ENCODE measurements at places on chromosomes 12 and 14.

GRCh38 chr12:24909667-24910066, 39.2 kb downstream of the BCAT1 start:
- no peak overlapping the region for H3K4me3 ChIP-seq
- DNase-seq = no peak
- 0 out of 2 replicates have a peak overlapping the region, but pooled peaks have one; percentile 5 for H3K27ac ChIP-seq
- no peaks in the 10 kb centered on the region for H3K4me1 ChIP-seq
- H3K27me3 ChIP-seq = no peaks in the 10 kb centered on the region
- peaks cover 7% of the 10 kb centered on the region for H3K36me3 ChIP-seq

DNA sequence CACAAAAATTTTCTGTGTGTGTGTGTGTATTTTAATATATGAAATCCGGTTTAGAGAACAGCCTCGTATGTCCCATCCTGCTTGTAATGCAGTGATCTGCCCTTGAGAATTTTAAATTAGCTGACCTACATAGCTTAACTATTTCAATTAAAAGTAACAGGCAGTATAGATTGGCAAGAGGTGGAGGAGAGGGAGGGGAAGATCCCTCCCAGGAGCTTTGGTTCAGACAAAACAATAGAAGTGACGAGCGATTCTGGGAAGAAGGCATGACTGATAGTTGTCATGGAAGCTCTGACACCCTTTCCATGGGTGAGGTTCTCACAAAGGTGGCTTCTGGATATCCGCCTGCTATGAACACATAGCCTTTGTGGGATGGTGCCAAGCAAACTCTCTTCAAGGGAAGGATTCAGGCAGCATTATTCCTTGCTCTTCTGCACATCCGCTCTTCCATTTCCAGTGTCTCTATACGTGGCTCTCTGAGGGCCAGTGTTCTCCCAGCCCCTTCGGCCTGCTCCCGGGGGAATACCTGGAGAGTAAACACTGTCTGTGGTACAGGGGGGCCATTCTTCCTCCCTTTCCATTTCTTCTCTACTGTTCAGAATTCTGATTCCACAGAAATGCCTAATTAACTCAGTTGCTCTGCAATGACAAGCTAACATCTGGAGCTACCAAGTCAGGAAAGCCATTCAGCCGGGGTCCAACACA, 182.0 kb downstream of the CACNA1C start:
- H3K27me3 ChIP-seq = no peaks in the 10 kb centered on the region
- DNase-seq = no peak
- no peak overlapping the region for H3K27ac ChIP-seq
- H3K36me3 ChIP-seq = no peaks in the 10 kb centered on the region
- no peak overlapping the region for H3K4me3 ChIP-seq
- H3K4me1 ChIP-seq = no peaks in the 10 kb centered on the region

DNA sequence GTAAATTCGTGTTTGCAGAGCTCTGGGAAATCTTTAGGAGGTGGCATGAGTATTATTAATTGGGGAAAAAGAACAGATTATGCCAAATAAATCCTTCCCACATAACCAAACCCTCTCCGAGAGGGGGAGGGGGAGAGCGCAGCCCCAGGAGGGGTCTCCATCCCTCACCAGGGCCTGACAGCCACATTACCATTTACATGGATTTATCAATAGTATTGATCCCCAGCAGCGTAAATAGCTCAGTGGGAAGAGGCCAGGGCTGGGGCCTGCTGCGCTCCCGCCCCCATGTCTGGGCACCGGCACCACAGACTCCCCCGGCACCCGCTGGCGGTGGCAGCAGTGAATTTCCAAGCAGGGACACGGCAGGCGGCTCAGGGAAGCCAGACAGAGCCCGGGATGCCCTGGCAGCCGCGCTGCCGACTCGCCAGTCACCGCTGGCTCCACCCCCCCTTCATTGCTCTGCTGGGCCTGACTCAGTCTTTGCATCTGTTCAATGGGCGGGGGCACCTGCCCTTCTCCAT, 2.4 kb downstream of the NCOR2 start:
- no peaks in the 10 kb centered on the region for H3K27me3 ChIP-seq
- H3K36me3 ChIP-seq = no peaks in the 10 kb centered on the region
- H3K4me3 ChIP-seq = peak overlapping the region; percentile 96
- H3K4me1 ChIP-seq = peaks cover 32% of the 10 kb centered on the region
- H3K27ac ChIP-seq = no peak overlapping the region
- no peak for DNase-seq

- no peaks in the 10 kb centered on the region for H3K36me3 ChIP-seq
- H3K27ac ChIP-seq = no peak overlapping the region
- no peak for DNase-seq
- H3K4me3 ChIP-seq = no peak overlapping the region
- H3K4me1 ChIP-seq = 0 out of 2 replicates have a peak, but pooled peaks cover 5% of the 10 kb centered on the region
Measured at GRCh38 chr12:27274706-27275105, 30.6 kb downstream of the STK38L start.

DNA sequence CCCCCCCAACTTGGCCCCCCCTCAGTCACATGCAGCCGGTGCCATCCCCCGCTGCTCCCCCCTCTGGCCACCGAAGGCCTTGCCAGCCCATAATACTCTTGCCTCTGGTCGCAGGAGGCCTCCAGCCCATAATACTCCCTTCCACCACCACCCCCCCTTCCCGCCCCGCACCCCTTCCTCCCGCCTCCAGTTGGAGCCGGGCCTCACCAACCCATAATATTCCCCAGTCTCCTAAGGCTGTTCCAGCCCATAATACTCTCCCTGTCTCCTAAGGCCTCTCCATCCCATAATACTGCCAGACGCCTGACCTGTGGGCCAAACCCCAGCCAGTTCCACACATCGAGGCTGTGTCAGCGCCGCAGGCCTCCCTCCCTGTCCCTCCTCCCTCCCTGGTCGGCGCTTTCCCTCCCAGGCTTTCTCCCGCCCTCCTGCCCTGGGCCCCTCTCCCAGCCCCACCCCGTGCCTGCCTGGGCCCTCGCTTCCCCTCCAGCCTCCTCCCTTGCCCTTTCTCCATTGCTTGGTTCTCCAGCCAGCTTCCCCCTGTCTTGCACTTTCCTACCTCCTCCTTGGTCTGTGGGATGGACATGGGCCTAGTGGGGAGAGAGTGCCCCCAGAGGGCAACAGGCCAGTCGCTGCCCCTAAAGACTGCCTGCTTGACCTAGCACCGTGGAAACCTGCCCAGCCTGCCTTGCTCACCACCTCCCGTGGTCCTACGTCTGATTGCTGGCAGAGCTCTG, 6.8 kb upstream of the CHD4 start:
- H3K4me3 ChIP-seq = no peak overlapping the region
- H3K36me3 ChIP-seq = no peaks in the 10 kb centered on the region
- peak; percentile 95 for DNase-seq
- H3K4me1 ChIP-seq = peaks cover 35% of the 10 kb centered on the region
- H3K27me3 ChIP-seq = no peaks in the 10 kb centered on the region
- H3K27ac ChIP-seq = peak overlapping the region; percentile 77

- H3K27me3 ChIP-seq = peaks cover 11% of the 10 kb centered on the region
- no peak overlapping the region for H3K27ac ChIP-seq
- no peaks in the 10 kb centered on the region for H3K4me1 ChIP-seq
- DNase-seq = no peak
- no peak overlapping the region for H3K4me3 ChIP-seq
- no peaks in the 10 kb centered on the region for H3K36me3 ChIP-seq
Measured at GRCh38 chr12:129001-129400, 62.4 kb downstream of the IQSEC3 start.
